Left forelimb (tissue), 1 donor: ENCODE measurements at places on chromosomes 3 and 15.

- DNase-seq: no peak
Measured at GRCh38 chr15:66993874-66994696, 71.3 kb upstream of the SMAD3 start.

GRCh38 chr15:100940767-100941379 lies 21.7 kb downstream of the LRRK1 start:
- no peak for DNase-seq

- no peak for DNase-seq
Measured at GRCh38 chr3:149288655-149289054, 44.8 kb downstream of the TM4SF18 start.

GRCh38 chr3:154120961-154121700 lies at the start of gene ARHGEF26:
Gene ARHGEF26, plus strand, starts transcription at chr3:154121390. Its CDS starts 603 bp downstream, at chr3:154121993.
- DNase-seq: peak; percentile 95

DNA sequence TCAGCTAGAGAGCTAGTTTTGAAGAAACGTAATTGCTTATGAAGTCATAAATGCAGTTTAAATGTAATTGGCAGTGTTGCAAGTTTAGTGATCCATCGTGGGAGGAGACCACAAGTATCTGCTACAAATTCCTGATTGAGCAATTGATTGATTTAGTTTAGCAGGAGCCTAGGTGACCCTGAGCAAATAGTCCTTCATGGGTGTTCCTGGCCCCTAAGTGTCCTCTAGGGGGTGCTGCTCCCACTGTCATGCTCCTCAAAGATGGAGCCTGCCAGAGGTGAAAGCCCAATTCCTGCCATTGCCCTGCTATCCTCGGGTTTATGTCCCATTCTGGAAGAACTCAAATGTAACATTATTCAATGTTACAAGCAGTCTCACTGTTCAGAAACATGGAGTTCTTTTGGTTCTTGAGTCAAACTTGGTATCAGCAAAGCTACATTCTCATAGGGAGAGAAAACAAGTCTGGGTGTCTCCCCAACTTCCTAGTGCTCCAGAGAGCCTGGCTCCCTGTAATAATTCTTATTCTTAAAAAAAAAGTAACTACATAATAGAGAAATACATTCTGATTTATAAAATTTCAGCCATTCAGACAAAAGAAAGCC lies 29.8 kb upstream of the SENP5 start:
- no peak for DNase-seq

GRCh38 chr3:78988324-78988723 lies 779.5 kb downstream of the ROBO1 start:
- DNase-seq: no peak
